ENCODE measurements at places on chromosomes 3 and 15. TPM values are rescaled to one million over a fixed set of nuclear protein-coding genes. Genes with fewer than 3 reads are reported as not detected.

CSTA gene
- 0.75 TPM for total RNA-seq

SYNM gene
- total RNA-seq: 32.3 TPM

PLCB2 gene
- 1.0 TPM for total RNA-seq

ADCY5 gene
- 0.54 TPM for total RNA-seq

LRRK1 gene
- total RNA-seq: 18.1 TPM

CEP70 gene
- 15.9 TPM for total RNA-seq

MINDY2 gene
- total RNA-seq: 4.8 TPM

MYZAP gene
- total RNA-seq: 1.3 TPM

TMCO5A gene
- not detected for total RNA-seq

FAM81A gene
- 10.7 TPM for total RNA-seq

METTL6 gene
- total RNA-seq: 24.8 TPM

TPRG1 gene
- total RNA-seq: 0.14 TPM

TMCC1 gene
- 11.0 TPM for total RNA-seq

TMF1 gene
- 13.3 TPM for total RNA-seq

TFDP2 gene
- total RNA-seq: 15.9 TPM

SAMMSON gene
- total RNA-seq: not detected

B2M gene
- total RNA-seq: 472 TPM

GRK7 gene
- not detected for total RNA-seq

ANKRD63 gene
- total RNA-seq: 0.46 TPM

CCR8 gene
- not detected for total RNA-seq

ZPLD1 gene
- total RNA-seq: not detected

LRRC34 gene
- not detected for total RNA-seq

SEMA3G gene
- 0.16 TPM for total RNA-seq

SCN11A gene
- not detected for total RNA-seq

SCAANT1 gene
- total RNA-seq: not detected

CPNE9 gene
- 0.30 TPM for total RNA-seq

ZNF662 gene
- not detected for total RNA-seq

C3orf49 gene
- total RNA-seq: not detected

ITIH3 gene
- total RNA-seq: not detected

C3orf85 gene
- total RNA-seq: not detected

CCR3 gene
- total RNA-seq: not detected

RHCG gene
- 41.8 TPM for total RNA-seq

HTR3E gene
- total RNA-seq: not detected

SLC28A1 gene
- total RNA-seq: 0.03 TPM

SKOR1 gene
- total RNA-seq: 0.05 TPM

CDCP1 gene
- total RNA-seq: 10.0 TPM

P2RY12 gene
- total RNA-seq: not detected

SLC22A13 gene
- not detected for total RNA-seq

LRRC57 gene
- 13.6 TPM for total RNA-seq

DNAJA4 gene
- 0.05 TPM for total RNA-seq

CNTN3 gene
- not detected for total RNA-seq

SCN5A gene
- total RNA-seq: 1.6 TPM

ADAMTS9 gene
- 0.65 TPM for total RNA-seq

HCN4 gene
- 0.31 TPM for total RNA-seq

Measured in A549 treated with Hydrocortisone at 1 μM for 4 hours (cell line).